Nephron progenitor cell (in vitro differentiated cells): ENCODE measurements at places on chromosomes 11 and 22.

GRCh38 chr11:133384731-133385130 lies 147.6 kb downstream of the OPCML start:
- DNase-seq, result no peak

GRCh38 chr22:32600147-32600546 lies 125.5 kb downstream of the FBXO7 start:
- no peak for DNase-seq

GRCh38 chr11:70614034-70614681 lies 215.8 kb downstream of the CTTN start:
- no peak for DNase-seq

GRCh38 chr11:67605231-67606011 lies 1.3 kb upstream of the NDUFV1 start:
- no peak for DNase-seq

- DNase-seq, result no peak
These were observed 3.1 kb downstream of the CPT1A start for GRCh38 chr11:68838572-68838964.
